GDM1 (cell line): ENCODE measurements at places on chromosomes 5 and 9.

- no peak for DNase-seq
Observed at GRCh38 chr5:147170603-147171002, 64.2 kb upstream of the STK32A start.

GRCh38 chr9:1495282-1496030 lies 445.3 kb downstream of the DMRT2 start:
- DNase-seq = no peak

DNA sequence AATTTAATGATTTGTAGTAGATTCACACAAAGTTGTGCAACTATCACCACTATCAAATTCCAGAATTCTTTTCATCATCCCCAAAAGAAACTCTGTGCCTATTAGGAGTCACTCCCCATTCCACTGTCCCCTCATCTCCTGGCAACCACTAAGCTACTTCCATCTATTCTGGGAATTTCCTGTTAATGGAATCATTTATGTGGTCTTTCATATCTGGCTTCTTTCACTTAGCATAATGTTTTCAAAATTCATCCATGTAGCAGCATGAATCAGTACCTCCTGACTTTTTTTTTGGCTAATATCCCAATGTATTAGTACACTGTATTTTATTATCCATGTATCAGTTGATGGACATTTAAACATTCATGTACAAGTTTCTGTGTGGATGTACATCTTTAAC lies 157.6 kb downstream of the TTC39B start:
- no peak for DNase-seq

- DNase-seq = peak; percentile 25
Observed at GRCh38 chr5:149429839-149430721, 51.0 kb upstream of the IL17B start.

DNA sequence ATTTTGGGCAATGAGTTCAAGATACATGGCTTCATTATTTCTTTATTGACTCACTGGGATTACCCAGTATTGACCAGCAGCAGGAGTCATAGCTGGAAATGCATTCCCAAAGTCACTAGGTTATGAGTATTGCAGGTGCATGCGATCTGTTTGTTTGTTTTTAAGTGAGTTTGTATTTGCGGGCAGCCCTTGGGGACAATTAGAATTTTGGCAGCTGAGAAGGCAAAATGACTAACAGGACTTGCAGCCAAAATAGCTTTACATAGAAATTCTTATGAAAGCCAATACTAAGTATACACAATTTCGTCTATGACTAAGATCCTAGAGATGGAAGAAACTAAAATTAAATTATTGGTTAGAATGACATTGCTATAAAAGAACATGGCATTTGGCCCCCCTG lies 18.1 kb upstream of the RGMB start:
- DNase-seq = no peak

DNA sequence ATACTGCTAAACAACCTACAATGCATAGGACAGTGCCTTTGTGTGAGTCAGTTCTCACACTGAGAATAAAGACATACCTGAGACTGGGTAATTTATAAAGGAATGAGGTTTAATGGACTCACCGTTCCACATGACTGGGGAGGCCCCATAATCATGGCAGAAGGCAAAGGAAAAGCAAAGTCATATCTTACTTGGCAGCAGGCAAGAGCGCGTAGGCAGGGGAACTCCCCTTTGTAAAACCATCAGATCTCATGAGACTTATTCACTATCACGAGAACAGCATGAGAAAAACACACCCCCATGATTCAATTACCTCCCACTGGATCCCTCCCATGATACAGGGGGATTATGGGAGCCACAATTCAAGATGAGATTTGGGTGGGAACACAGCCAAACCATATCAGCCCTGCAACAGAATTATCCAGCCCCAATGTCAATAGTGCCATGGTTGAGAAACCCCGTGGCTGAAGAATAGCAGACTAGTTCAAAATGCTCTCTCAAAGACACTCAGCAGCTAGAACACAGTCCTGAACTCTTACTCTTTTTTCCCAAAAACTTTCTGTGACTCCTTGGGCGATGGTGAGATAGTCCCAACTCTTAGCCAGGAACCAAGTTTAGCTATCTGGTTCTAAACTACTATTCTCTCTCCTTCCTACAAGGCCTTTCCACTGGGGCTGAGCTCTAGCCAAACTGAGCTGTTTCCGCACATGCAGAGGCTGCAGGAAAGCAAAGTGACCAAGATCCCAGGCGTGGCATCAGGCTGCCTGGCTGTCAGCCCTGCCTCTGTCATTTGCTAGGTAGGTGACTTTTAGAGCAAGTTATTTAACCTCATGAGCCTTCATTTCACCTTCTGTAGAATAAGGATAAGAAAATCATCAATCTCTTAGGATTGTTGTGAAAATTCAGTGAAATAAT lies 21.7 kb downstream of the FAT2 start:
- no peak for DNase-seq

DNA sequence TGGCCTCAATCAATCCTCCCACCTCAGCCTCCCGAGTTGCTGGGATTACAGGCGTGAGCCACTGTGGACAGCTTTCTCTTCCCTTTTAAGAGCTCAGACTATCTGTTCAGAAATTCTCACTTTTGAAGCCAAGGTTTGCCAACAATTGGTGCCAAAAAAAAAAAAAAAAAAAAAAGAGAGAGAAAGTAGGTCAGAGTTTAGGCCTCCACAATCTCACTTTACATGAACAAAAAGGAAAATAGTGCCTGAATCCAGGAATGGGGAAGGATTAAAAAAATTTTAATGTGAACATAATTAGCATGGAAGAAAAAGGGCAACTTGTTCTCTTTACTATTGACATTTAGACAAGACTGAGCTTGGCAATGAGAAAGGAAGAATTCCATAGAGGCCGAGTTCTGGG lies 94.1 kb downstream of the NSG2 start:
- no peak for DNase-seq

GRCh38 chr9:84697042-84697441 lies 27.5 kb downstream of the NTRK2 start:
- DNase-seq = no peak

GRCh38 chr9:123349691-123350480 lies 6.1 kb upstream of the CRB2 start:
- DNase-seq = peak; percentile 54

DNA sequence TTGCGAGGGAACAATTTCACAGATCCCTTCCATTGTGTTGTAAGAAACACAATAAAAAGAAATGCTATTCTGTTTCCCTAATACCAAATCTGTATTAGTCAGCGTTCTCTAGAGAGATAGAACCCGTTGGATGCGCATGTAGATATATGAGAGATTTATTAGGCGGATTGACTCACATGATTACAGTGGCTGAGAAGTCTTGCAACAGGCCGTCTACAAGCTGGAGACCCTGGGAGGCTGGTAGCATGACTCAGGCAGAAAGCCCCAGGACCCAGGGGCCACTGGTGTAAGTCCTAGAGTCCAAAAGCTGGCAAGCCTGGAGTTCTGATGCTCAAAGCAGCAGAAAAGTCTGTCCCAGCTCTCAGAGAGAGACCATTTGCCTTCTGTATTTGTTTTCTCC lies 18.4 kb upstream of the IL17B start:
- no peak for DNase-seq

DNA sequence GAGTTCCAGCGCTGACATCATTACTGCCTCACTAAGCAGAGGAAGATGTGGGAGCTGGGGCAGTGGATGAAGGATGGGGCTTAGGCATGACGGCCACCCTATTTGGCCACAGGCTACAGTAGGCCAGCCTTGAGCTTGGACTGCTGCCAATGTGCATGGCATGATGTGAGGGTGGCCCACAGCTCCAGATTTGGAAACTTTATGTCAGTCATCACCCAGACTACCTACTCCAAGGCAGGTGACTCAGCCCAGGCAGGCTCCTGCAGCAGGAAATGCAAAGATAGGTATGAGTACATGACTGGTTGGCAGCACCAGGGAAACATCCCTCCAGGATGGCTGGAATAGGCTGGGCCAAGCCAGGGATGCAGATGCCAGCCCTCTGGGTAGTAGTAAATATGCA lies 303.6 kb downstream of the SPOCK1 start:
- no peak for DNase-seq

DNA sequence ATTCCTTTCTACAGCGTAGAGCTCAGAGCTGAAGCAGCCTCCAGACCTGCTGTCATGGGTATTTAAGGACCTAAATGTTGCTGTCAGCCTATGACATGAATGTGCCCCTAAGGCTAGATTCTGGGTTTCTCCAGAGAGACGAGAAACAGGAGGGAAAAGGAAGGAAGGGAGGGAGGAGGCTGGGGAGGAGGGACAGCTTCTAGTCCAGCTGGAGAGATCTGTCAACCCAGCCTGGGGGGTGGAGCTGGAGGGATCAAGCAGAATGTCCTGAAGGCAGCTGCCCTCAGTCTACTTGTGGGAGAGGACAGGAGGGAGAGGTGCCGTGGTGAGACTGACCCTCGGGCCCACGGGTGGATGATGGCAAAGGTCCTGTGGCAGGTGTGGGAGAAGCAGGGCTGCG lies 1.1 kb upstream of the DBH start:
- DNase-seq = no peak

DNA sequence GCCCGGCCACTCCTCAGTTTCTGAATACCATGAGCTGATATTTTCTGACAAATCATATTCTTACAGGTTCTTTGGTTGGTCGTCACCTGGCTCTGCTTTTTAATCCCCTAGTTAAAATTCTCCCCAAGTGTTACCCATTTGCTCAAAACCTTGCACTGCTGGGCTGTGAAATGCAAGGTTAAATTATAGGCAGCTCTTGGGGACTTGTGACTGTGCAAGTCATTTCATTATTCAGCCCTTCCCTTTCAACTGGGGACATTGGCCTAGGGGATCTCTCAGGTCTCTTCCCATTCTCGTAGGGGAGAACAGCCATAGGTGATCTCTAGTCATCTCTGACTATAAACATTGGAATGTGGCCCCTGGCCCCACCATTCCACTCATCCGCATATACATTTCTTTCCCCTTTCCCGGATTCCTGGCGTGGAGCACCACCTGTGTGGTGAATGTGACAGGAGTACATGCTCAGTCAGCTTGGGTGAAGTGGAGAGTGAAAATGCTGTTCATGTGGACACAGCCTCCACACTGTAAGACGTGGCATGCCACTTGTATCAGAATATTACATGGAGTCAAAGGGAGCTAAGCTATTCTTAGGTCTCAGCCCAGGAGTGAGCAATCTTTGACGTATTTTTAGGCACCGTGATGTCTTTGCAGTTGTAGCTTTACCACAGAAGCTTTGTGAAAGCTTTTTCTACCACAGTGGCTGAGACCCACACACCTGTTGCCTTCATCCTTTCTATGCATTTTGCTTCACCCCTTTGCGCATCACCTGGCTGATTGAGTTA lies 386.7 kb downstream of the KDM4C start:
- no peak for DNase-seq

GRCh38 chr9:100108559-100108958 lies 9.5 kb downstream of the INVS start:
- no peak for DNase-seq

DNA sequence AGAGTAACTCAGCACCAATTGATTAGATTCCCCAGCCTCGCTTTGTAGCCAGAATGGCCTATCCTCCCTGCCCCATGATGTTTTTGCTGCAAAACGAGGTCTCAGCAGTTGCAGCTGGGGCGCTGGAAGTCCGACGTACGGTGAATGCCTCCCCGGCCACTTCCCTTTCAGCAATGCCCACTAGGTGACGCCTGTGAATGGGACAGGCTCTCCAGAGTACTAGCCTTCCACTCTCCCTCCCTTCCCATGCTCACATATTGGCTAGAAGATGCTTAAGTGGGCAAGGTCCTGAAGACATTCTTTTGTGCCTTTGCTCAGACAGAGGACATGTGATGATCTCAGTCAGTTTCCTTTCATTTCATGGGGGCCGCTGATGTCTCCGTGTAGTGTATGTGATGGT lies 50.8 kb downstream of the DMRT2 start:
- no peak for DNase-seq

- no peak for DNase-seq
Observed at GRCh38 chr5:133841831-133842750, 126.3 kb downstream of the C5orf15 start.

- no peak for DNase-seq
Observed at GRCh38 chr5:65263321-65263720, 218.4 kb downstream of the ADAMTS6 start.
